ENCODE measurements at places on chromosomes 11 and 22. TPM values are rescaled to one million over a fixed set of nuclear protein-coding genes. Genes with fewer than 3 reads are reported as not detected.

DNA sequence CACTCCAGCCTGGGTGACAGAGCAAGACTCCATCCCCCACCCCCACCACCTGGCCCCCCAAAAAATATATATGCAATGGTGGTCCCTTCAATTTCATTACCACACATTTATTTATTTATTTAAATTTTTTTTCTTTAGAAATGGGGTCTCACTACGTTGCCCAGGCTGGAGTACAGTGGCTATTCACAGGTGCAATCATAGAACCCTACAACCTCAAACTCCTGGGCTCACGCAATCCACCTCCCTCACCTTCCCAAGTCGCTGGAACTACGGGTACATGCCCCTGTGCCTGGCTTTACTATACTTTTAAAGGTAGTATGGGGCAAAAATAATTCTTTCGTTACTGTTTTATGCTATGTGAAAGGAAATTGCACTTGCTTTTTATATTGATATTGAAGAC lies 50.9 kb upstream of the EP300 start:
- DNase-seq: no peak

GRCh38 chr11:23404225-23405160 lies 544.2 kb upstream of the CCDC179 start:
- no peak for DNase-seq

- no peak for DNase-seq
Observed at GRCh38 chr11:66360406-66361073, 11.0 kb downstream of the SLC29A2 start.

- no peak for DNase-seq
Observed at GRCh38 chr11:122115524-122116379, at the start of gene BLID. TSS of gene BLID (minus strand) at chr11:122116215. CDS start at chr11:122115922, 293 bp downstream.

The HPX gene
- not detected for polyA plus RNA-seq

- DNase-seq: no peak
Observed at GRCh38 chr11:108804511-108804910, 139.6 kb downstream of the DDX10 start.

- DNase-seq: no peak
Observed at GRCh38 chr11:33478111-33478573, 221.0 kb downstream of the HIPK3 start.

- DNase-seq: no peak
Observed at GRCh38 chr11:9905960-9906791, 242.3 kb downstream of the SWAP70 start.

- no peak for DNase-seq
Observed at GRCh38 chr11:6323291-6323905, 3.1 kb upstream of the CAVIN3 start.

DNA sequence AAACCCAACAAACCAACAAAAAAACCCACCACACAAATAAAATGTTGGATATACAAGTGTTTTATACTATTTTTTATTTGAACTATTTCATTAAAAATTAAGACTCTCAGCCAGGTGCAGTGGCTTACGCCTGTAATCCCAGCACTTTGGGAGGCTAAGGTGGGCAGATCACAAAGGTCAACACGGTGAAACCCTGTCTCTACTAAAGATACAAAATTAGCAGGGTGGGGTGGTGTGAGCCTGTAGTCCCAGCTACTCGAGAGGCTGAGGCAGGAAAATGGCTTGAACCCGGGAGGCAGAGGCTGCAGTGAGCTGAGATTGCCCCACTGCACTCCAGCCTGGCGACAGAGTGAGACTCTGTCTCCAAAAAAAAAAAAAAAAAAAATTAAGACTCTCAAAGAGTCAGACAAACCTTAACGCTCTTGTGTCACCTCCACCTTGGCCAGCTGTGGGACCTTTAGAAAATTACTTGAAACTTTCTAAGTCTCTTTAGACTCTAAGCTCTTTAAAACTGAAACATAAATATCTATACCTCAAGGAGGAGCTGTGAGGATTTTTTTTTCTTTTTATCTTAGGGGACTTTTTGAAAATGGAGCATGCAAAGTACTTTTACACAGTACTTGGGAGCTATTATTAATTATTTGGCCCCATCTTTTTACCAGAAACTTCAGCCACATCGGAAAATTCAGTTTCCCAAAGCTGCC lies 68.4 kb upstream of the CLNS1A start:
- DNase-seq: no peak

The TRIM51 gene
- polyA plus RNA-seq: not detected

- DNase-seq: no peak
Observed at GRCh38 chr11:64176751-64177150, 9.2 kb upstream of the STIP1 start.

- no peak for DNase-seq
Observed at GRCh38 chr11:126410649-126411048, 55.2 kb downstream of the ST3GAL4 start.

DNA sequence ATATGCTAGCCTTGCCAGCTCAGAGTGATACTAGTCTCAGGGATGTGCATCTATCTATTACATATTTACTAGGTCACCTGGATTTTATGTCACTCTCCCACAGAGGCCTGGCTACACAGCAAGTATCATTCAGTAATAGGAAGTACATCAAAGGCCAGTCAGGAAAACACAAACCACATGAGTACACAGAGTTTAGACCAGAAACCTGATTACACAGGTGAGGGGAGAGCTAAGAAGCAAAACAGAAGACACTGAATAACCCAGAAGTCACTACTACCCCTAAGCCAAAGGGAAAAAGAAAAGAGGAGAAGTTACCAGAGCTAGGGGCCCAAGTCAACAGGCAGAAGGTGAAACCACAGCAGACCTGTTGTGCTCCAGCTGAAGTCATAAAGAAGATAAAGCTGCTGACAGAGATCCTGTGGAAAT lies 13.3 kb downstream of the LPXN start:
- no peak for DNase-seq

- DNase-seq: no peak
Observed at GRCh38 chr11:45341372-45341771, 55.2 kb upstream of the SYT13 start.

DNA sequence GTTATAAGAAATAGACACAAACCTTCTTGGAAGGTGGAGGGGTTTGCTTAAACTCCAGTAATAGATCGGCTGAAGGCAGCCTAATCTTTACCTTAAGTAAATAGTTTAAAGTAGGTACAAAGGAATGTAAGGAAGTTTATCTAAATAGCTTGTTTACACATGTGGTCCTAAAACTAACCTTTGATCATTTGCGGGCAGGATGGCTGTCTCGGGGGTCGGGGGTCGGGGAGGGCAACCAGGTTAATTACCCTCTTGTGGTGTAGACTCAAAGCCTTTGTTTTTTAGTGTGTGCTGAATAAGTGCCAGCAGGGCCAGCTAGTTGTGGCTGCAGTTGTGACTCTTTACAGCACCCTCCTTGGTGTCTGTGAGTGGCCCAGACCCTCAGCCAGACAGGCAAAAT lies 256.9 kb upstream of the SESN3 start:
- no peak for DNase-seq

GRCh38 chr11:42012271-42012670 lies 552.8 kb upstream of the LRRC4C start:
- no peak for DNase-seq

DNA sequence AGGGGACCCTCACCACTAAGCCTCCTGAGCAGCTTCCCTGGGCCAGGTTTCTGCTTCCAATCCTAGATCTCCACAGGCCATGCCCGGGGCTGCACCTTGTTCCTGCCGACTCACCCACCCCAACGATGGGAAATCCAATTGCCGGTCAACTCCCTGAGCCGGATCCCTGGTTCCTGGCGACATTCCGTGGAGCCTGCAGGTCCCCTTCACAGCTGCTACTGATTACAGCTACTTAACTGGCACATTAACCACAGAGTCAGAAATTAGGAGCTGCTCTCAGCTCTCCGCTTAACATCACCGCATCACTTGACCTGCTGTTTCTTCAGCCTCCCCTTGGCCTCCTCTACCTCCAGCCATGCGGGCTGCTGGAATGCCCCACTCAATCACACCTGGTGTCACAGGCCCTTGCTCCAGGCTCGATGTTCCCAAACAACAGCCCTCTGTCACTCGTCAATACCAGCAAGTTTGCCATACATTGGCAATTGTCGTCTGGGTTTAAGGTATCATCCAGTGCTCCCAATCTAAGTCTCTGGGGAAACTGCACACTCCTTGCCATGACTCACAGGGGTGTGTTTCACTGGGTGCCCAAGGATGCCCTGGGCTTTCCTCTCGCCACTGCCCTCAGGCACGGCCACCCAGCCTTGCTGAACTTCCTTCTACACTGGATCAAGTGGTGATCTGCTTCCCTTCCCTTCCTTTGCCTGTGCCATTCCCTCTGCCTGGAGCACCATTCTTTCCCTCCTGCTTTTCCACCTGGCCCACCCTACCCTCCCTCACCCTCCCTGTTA lies 181.0 kb downstream of the MN1 start:
- no peak for DNase-seq

GRCh38 chr11:131734871-131735270 lies 364.5 kb downstream of the NTM start:
- DNase-seq: no peak

- no peak for DNase-seq
Observed at GRCh38 chr11:113651023-113651422, 55.1 kb downstream of the TMPRSS5 start.

DNA sequence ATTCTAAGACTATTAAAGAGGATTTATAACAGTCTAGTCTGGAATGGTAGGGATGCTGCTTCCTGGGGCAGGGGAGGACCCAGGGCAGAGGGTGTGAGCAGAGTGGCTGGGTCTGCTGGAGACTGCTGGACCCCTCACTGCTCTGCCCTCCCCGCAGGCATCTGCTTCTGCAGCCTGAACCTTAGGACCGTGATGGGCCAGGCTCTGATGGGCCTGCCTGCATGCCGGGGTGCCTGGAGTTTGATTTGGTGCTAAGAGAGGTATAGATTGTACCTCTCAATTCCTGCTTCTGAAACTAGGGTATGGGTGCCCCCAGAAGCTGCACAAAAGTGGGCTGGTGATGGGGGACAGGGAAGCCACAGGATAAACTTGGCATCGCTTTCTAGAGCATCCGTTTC lies 54.9 kb downstream of the CD82 start:
- no peak for DNase-seq

- DNase-seq: peak; percentile 26
Observed at GRCh38 chr22:41833369-41834004, 582 bp downstream of the SREBF2 start.

The LRRC75B gene
- polyA plus RNA-seq: 0.15 TPM

The TBX1 gene
- polyA plus RNA-seq: not detected

The GGA1 gene
- 22.6 TPM for polyA plus RNA-seq

GRCh38 chr22:48840112-48840949 lies 987.3 kb downstream of the BRD1 start:
- DNase-seq: no peak

GRCh38 chr11:71338801-71339395 lies 86.5 kb upstream of the SHANK2 start:
- DNase-seq: no peak

The GNAZ gene
- not detected for polyA plus RNA-seq

- DNase-seq: no peak
Observed at GRCh38 chr22:48531761-48532435, 1295.8 kb downstream of the BRD1 start.

DNA sequence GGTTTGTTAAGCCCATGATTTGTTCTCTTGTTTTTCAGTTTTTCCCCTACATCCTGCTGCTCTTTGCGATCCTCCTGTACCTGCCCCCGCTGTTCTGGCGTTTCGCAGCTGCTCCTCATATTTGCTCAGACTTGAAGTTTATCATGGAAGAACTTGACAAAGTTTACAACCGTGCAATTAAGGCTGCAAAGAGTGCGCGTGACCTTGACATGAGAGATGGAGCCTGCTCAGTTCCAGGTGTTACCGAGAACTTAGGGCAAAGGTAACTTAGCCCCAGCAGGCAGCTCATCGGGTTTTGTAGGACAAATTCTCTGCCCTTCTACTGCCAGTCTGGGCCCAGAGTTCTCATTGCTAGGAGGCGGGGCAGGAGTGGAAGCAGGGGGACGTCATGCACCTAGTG lies 49.7 kb downstream of the PANX1 start:
- no peak for DNase-seq

The TRPC6 gene
- polyA plus RNA-seq: not detected

DNA sequence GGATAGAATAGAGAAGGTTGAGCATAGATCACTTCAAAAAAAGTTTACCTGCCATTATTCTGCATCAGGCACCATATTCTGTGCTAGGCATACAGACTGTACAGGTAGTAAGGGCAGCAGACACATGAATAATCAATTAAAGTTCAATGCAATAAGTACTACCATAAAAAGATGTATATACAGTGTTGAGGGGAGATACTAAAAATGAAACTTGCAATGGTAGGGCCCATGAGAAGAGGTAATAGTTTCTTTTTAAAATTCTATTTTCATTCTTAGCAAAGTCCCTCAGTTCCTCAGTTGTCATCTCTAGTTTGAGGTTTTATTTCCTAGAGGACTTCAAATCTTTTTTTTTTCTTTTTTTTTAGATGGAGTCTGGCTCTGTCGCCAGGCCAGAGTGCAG lies 819.9 kb downstream of the FAM181B start:
- DNase-seq: no peak

GRCh38 chr11:102564110-102564509 lies 33.6 kb upstream of the MMP7 start:
- no peak for DNase-seq
